ENCODE measurements at places on chromosomes 13 and 19.

DNA sequence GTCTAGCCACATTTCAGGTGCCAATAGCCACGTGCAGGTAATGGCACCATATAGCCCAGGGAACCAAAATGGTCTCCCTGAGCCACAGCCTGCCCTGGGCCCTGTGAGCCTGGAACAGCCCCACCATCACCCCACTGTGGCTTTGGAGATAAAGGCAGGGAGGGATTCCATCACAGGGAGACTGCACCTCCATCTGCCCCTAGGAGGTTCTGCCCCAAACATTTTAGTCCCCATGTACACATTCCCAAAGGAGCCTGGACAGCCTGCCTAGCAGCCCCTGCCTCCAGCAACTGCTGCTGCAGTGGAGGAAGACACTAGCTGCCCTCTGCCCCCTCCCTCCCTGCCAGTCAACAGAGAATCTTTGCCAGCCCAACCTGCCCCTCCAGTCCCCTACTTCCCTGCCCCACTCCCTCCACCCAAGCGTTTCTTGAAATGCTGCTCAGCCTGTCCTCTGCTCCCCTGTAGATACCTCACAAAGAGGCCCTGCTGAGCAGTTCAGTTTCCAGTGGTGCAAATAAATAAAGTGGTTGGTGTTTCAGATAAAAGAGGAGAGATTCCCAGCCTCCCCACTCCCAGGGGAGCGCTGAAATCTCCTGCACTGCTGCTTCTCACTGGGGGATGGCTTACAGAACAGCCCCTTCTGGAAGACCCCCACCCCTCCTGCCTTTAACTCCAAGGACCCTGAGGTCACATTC is 921.8 kb downstream of the UQCRFS1 start:
- no peak for DNase-seq

- DNase-seq, result no peak
These were observed 222.3 kb upstream of the SOX1 start for GRCh38 chr13:111844682-111845081.

- no peak for DNase-seq
These were observed 2.2 kb upstream of the EPS15L1 start for GRCh38 chr19:16473875-16474392.

- DNase-seq, result no peak
These were observed 145.6 kb downstream of the TNFRSF19 start for GRCh38 chr13:23715762-23716235.

DNA sequence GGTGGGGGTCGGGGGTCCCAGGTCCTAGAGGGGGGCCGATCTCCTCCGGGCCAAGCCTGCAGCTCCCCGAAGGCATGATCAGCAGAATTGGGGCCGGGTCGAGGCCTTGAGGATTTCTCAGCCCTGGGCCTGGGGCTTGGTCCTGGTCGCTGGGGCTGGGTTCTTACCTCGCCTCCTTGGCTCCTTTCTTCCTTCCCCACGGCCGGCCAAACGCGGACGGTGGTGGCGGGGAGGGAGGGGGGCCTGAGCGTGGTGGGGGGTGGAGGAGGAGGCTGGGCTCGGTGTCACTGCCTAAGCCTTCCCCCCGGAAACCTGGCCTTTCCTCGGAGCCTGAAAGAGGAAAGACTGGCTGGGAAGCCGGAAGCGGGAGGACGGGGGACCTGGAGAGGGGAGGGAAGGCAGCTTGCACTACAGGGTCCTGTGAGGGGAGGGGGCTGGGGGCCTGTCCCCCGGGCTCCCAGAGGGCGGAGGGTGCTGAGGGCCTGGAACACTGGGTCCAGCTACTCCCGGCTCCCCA is at the start of gene ZNF579:
TSS of gene ZNF579 (minus strand) at position 221 of the 517 bp plus-strand sequence. CDS start 1,209 bp downstream, outside the sequence.
- peak; percentile 70 for DNase-seq

DNA sequence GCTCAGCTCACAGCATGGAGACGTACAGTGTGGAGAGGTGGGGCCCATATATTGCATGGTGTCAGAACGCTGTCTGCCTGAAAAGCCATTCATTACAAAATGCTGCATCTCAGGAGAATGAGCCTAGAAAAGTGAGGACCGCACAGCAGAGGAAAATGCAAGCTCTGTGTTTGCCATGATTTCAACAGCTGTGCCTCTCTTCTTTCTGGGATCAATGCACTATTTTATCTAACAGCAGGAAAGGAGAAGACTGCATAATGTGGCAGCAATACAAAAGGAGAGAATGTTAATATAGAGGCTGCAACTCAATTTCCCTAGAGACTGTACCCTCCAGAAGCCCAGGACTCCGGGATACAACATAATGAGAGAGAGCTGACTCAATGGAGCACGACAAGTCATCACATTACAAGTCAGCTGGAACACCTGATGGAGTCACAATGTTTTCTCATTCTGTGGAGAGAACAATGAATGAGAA is 368.0 kb downstream of the FGF14 start:
- no peak for DNase-seq

Measured in GM04504 (cell line).